ENCODE measurements at places on chromosomes 3 and 15. TPM values are rescaled to one million over a fixed set of nuclear protein-coding genes. Genes with fewer than 3 reads are reported as not detected.

The RAB6B gene
- total RNA-seq: 1.4 TPM

The CCDC39 gene
- total RNA-seq: not detected

GRCh38 chr15:101466188-101466587, 23.3 kb downstream of the PCSK6 start:
- DNase-seq: no peak

DNA sequence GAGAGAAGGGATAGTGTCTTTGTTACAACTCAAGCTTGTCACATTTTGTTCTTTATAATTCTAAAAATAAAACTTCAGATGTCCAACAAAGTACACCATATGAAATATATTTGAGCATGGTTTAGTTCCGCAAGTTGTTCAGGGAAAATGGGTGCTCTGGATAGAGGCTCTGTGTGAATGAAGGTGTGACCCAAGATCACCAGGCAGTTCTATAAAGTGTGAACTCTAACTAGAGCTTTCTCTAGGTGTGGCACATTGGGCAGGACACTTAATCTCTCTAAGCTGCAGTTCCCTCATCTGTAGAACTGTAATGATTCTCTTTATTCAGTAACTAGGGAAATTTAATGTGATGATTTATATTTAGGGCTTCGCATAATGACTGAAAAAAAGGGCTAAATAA, 139.3 kb downstream of the BCHE start:
- no peak for DNase-seq

DNA sequence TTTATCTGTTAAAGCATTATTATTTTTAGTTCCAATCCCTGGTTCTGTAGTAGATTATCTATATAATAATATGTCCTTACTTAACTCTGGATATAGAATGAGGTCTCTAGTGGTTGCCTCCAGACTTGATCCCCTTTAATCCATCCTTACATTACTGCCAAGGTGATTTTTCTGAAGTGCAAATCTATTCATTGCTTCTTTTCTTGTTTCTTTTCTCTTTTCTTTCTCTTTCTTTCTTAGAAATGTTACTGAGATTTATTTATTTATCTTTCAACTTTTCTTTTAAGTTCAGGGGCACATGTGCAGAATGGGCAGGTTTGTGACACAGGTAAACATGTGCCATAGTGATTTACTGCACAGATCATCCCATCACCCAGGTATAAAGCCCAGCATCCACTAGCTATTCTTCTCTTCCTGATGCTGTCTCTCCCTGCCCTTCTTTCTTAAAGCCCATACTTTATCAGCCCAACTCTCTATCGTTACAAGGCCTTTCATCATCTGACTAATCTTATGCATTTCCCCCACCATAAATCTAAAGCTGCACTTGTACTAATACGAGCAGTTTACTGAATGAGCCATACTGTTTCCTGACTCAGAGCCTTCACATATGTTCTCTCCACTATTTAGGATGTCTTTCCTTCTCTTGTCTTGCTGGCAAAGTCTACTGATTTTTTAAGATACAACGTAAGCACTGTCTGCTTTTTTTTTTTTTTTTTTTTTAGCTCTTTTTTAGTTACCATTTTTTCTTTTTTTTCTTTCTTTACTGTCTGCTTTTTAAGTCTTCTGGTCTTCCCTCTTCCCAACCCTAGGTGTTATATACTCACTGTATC, 4.6 kb downstream of the GLCE start:
- DNase-seq: no peak

GRCh38 chr15:88015228-88015860, 241.2 kb downstream of the NTRK3 start:
- DNase-seq: no peak

GRCh38 chr15:101242160-101242998, 9.5 kb downstream of the CHSY1 start:
- DNase-seq: no peak

- no peak for DNase-seq
Measured at GRCh38 chr3:11476735-11477144, 167.0 kb downstream of the VGLL4 start.

GRCh38 chr3:130393594-130393993, 48.1 kb downstream of the COL6A5 start:
- DNase-seq: no peak

GRCh38 chr3:169836078-169836941, 23.6 kb upstream of the LRRC34 start:
- DNase-seq: no peak

DNA sequence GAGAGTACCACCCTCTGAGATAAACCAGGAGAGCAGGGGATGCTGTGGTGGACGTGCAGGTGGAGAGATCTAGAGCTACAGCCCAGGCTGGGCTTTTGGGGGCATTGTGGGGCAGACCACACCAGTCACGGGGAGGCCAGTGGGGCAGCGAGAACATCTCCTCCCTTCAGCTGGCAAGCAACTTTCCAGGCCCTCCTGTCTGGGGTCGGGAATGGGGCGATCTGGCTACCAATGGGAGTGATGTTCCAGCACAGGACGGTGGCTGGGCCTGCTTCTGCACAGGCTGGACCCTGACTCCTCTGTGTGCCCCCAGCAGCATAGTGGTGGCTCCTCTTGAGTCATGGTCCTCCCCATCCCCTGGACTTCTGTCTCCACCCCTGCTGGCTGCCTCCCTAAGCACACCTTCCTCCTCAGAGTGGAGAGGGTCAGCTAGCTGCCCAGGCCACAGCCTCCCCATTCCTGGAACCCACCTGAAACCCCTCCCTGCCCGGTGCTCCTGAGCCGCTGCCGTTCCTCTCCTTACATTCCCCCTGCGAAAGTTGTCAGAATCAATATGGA, 16.1 kb downstream of the IRAK2 start:
- DNase-seq: no peak
